ENCODE measurements at places on chromosomes 6 and 20.
A peak's percentile ranks its signal among the peaks of the same experiment; 100 is the strongest.

GRCh38 chr6:97049253-97050011, 124.9 kb downstream of the KLHL32 start:
- peak; percentile 11 for DNase-seq

GRCh38 chr6:90004511-90004910, 110.2 kb downstream of the GJA10 start:
- DNase-seq = no peak

- DNase-seq = no peak
Observed at GRCh38 chr6:16729183-16729691, 32.0 kb downstream of the ATXN1 start.

DNA sequence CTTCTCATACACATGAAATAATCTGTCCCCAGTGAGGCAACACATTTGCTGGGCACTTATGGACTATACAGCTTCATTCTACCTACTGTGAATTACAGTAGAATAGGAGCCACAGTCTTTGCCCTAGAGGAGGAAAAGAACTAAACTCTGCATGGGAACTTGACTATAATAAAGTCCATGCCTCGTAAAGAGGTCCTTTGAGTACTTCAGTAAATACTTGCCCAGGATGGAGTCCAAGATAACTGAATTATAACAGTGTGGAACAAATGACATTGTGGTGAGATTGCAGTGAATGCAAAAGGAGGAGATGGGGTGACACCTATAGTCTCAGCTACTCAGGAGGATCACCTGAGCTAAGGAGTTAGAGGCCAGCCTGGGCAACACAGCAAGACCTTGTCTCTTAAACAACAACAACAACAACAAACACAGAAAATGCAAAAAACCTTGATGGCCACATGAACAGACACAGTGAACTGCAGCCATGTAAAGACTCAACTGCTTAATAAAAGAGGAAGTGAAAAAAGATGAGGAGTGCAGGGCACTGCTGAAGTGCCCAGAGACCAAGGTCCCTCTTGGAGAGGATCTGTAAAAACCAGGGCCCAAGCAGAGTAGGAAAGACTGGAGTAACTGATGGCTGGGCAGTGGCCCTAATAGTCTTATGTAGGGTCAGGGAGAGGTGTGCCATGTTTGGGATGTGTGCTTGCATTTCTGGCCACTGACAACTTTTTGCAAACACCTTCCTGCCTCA, 3.7 kb downstream of the MRPS18A start:
- no peak for DNase-seq

GRCh38 chr6:41936073-41936837, 5.4 kb downstream of the CCND3 start:
- peak; percentile 82 for DNase-seq

DNA sequence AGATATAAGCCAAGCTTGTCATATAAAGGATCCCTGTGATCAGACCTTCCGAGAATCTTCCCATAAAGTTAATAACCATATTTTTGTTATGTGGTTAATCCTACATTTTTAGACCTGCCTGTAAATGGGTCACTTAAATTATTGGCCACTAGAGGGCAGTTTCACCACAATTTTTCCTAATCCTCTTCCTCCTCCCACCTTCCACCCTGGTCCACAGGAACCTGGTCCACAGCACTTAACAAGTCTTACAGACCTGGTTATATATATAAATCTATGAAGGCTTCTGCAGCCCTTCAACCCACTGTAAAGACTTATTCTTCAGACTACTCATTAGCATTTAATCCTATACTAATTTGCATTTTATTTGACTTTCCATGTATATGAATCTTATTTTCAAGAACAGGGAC, 28.3 kb downstream of the MRS2 start:
- peak; percentile 27 for DNase-seq

- DNase-seq = no peak
Observed at GRCh38 chr6:75266716-75267291, 17.8 kb downstream of the TMEM30A start.

- no peak for DNase-seq
Observed at GRCh38 chr20:58160451-58161061, 67.9 kb downstream of the ANKRD60 start.

- no peak for DNase-seq
Observed at GRCh38 chr6:134372603-134373281, 54.8 kb upstream of the SGK1 start.

- DNase-seq = no peak
Observed at GRCh38 chr6:163797296-163797845, 382.9 kb downstream of the QKI start.

- DNase-seq = no peak
Observed at GRCh38 chr20:10508060-10508459, 73.0 kb downstream of the SLX4IP start.

- no peak for DNase-seq
Observed at GRCh38 chr6:110415086-110415916, at the start of gene DDO. DDO (minus strand) TSS chr6:110415575; CDS start chr6:110413462, 2,113 bp downstream.

GRCh38 chr20:25077610-25078169, 4.3 kb downstream of the VSX1 start:
- DNase-seq = peak; percentile 24

Measured in stimulated activated CD4-positive, alpha-beta T cell treated with anti-CD3 and anti-CD28 coated beads, Interleukin-15, amount 100 ng/mL, for 24 hours (primary cell).